ENCODE measurements at places on chromosomes 11 and 22.

- no peak for DNase-seq
Measured at GRCh38 chr11:59289356-59290181, 69.1 kb upstream of the OR5AN1 start.

DNA sequence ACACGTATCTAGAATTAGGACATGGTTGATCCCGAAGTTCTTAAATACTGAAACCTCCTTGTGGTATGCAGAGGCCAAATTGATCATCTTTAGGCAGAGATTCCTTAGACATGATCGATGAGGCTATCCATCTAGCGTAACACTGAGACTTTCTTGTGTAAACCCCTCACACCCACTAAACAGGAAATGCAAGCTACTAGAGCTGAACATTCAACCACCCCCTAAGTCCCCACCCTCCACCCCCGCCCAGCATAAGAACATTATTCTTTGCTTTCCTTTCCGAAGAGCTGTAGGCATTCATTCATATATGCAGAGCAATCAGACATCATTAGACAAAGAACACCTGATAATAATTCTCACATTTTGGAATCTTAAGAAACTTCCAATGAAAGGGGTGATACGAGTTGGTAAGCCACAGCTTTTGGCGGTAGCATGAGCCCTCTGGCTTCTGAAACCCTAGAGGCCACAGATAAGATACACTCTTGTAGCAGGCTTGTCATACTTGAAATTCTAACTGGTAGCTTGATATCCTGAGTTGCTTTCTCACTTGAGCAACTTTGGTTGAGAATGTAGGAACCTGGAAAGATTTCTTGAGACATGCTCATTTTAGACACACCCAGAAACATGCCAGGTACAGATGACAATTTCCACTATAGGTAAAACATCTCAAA, 42.2 kb downstream of the FLI1 start:
- no peak for DNase-seq

GRCh38 chr22:30289980-30290313, 642 bp upstream of the CASTOR1 start:
- DNase-seq = no peak

- DNase-seq = no peak
Measured at GRCh38 chr22:41550952-41551491, 6.8 kb upstream of the POLR3H start.

DNA sequence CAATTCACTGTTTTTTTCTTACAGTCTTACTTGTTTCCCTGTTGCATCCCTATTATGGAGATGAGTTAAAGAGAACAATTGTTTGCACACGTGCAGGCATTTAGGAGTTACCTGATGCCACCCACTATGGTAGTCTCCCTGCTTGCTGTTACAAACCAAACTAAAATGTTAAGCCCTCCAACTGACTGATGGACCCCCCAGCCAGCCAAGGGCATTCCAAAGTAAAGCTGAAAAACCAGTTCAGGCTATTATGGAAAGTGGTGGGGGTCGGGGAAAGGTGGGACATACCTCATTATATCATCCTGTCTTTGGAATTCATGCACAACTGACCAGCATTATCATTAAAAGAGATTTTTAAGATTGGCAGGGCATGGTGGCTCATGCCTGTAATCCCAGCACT, 47.0 kb upstream of the GNAZ start:
- DNase-seq = no peak

DNA sequence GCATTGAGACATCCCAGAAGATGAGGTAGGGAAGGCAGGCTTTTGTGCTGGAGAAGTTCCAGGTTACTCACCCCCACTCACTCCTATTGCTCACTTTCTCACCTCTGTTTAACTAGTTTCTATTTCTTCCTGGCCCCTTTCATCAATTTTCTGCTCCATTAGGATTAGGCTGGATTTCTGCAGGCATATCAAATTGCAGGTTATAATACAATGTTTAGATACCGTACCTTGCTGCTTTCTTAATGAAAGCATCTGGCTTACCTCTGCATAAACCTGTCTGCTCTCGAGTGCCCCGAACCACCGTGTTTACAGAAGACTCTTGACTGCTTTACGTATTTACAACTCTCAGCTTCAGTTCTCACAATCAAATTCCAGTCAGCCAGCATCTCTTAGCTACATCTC, 173.7 kb downstream of the ADAMTS15 start:
- DNase-seq = peak; percentile 95

DNA sequence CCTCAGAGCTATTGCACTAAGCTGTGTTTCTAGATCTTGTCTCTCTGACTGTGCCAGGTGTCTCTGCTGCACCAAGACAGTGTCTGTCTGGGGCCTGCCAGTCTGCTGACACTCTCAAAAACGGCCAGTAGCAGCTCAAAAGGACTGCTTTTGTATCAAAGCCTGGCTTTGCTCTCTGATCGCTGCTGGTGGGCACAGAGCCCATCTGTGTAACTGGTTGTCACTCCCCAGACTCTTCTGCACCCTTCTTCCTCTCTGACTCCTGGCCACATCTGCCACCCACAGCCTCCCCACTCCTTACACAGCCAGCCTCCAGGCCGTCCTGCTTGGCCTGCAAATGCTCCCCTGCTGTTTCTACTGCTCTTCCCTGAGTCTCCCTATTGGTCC, 26.5 kb downstream of the MED15 start:
- no peak for DNase-seq

Data from NCI-H1105 treated with DMSO at 0.1 percent for 48 hours (cell line).